ENCODE measurements at places on chromosomes 4 and X.

GRCh38 chr4:152109531-152110509 is 349.0 kb upstream of the GATB start:
- DNase-seq: no peak

DNA sequence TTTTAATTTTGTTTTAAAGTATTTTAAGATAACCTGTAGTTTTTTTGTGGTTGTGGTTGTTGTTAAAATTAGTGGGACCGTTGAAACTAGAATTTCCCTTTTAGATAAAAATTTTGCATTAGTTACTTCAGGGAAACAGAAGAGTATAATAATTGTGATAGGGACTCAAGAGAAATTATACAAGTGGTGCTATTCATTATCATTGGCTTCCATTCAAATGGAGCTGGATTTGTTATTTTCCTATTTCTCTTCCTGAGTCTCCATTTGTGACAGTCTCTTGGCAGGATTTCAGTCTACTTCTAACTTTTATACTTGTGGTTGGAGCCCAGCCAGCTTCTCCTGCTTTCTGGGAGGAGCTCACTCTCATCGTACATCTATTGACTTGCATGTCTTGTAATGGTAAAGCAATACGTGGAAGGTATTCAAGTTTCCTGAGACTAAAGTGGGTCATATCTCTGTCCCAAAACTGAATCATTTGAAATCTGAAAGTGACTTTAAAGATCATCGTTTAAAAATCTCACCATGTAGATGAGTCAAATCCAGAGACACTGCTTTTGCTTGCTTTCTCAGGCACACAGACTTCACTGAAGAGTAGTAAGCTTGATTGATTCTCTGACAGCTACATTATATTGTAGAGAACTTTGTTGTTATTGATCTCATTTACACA is 155.8 kb downstream of the RPA4 start:
- DNase-seq: peak; percentile 55

- no peak for DNase-seq
These were observed 2.4 kb downstream of the RAP2C start for GRCh38 chrX:132216806-132217202.

- no peak for DNase-seq
These were observed 53.1 kb downstream of the OCRL start for GRCh38 chrX:129593137-129593536.

GRCh38 chr4:17719106-17719505 is 62.3 kb downstream of the FAM184B start:
- DNase-seq: no peak

- DNase-seq: no peak
These were observed 175.6 kb upstream of the NRK start for GRCh38 chrX:105646592-105647372.

DNA sequence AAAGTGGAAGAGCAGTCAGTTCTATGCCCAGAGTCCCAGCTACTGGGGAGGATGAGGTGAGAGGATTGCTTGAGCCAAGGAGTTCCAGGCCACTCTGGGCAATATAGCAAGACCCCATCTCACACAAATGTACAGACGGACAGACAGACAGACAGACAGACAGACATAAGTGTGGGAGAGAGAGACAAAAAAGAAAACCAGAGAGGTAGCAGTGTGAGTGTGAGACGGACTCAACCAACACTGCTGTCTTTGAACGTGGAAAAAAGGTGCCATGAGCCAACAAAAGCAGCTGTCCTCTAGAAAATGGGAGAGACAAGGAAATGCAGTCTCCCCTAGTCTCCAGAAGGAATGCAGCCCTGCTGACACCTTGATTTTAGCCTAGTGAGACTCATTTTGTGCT is 18.2 kb upstream of the RPL34 start:
- DNase-seq: no peak

- DNase-seq: no peak
These were observed 168.6 kb downstream of the MAML3 start for GRCh38 chr4:139985401-139985800.

DNA sequence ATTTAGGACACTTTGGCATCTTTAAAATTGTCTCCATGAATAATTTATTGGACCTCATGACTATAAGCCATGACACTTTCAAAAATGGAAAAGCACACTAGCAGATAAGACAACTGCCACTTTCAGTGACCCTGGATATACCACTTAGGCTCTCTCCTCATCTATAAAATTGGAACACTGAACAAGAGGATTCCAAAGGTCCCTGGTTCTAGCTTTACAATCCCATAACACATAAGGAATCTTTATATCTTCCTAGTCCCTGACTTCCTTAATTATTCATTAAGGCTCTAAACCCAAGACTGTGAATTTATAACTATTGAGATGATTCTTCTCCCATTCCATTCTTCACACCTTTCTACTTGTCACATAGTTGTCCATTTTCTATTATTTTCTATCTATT is 190.2 kb downstream of the SCFD2 start:
- no peak for DNase-seq

GRCh38 chrX:117919755-117920154 is 196.9 kb downstream of the KLHL13 start:
- DNase-seq: no peak

DNA sequence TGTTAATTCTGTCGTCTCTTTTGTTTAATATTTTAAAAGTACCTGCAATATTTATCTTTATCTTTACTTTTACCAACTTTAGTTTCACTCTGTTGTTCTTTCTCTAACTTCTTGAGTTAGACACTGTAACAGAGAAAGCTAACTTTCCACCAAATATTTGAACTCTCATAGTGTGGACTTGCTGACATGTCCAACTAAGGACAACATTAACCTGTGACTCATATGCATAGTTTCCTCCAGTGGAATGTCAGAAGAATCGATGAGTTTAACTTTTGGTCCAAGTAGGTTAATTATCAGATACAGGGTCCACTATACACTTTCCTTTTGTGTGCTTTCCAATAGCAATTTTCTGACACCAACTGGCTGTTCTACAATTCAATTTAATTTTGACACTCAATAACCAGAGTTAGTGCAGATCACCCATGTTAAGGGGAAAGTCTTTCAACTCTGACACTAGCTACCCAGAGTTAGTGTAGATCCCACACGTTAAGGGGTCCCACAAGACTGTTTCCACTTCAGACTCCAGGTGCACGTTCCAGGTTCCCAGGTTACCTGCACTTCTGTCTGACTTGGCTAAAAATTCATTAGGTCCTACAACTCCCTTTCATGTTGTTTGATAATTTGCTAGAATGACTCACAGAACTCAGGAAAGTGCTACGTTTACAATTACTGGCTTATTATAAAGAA is 559.0 kb upstream of the AMOT start:
- no peak for DNase-seq

DNA sequence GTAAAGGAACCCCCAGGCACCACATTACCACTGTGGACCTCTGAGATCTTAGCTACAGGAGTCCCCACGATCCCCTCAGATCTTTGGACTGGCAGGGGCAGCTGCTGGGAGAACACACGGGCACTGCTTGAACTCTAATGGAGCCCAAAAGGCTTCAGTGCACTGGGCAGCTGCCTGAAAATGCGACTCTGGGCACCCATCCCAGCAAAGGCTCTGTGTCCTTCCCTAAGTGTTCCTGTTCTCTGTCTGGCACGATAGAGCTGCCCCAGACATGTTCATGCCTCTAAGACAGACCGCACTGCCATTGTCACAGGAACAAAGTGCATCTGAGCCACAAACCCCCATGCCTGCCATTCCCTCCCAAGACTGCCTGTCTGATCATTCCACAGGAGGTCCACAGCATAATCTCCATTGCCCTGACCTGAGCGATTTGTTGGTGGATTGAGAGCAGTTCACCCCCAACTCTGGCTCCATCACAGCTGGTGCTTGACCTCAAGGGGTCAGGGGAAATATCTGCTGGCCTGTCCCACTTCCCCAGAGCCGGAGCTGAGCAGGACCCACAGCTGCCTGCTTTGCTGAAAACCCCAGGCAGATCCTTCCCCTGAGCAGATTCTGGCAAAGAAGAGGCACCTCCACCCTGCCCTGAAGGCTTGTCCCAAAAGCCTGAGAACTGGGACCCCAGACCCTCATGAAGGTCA is 436.0 kb upstream of the INTU start:
- no peak for DNase-seq

- DNase-seq: no peak
These were observed 17.0 kb downstream of the PAQR3 start for GRCh38 chr4:78922207-78922606.

GRCh38 chr4:39062094-39062769 is at the start of gene KLHL5:
Gene KLHL5, plus strand, starts transcription at chr4:39062232. Its CDS starts 421 bp downstream, at chr4:39062653.
- no peak for DNase-seq

DNA sequence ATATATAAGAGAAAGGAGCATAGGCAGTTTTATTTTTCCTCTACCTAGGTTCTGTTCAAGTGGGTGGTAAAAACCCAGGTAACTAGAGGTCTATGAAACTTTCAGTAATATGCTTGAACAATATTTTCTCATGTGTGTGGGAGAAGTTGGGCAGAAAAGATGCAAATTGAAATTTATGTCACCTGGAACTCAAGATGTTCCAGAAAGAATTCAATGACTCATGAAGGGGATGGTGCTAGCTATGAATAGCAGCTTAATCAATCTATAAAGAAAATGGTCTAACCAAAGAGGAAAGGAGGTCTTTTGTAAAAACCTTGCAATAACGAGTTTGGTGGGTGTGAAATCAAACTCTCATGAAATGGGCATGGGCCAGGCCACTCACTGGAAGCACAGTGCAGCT is 263.8 kb downstream of the INPP4B start:
- no peak for DNase-seq

- no peak for DNase-seq
These were observed 48.4 kb downstream of the PTTG2 start for GRCh38 chr4:38008571-38009021.

- no peak for DNase-seq
These were observed 15.0 kb downstream of the SHISA3 start for GRCh38 chr4:42412251-42412650.

DNA sequence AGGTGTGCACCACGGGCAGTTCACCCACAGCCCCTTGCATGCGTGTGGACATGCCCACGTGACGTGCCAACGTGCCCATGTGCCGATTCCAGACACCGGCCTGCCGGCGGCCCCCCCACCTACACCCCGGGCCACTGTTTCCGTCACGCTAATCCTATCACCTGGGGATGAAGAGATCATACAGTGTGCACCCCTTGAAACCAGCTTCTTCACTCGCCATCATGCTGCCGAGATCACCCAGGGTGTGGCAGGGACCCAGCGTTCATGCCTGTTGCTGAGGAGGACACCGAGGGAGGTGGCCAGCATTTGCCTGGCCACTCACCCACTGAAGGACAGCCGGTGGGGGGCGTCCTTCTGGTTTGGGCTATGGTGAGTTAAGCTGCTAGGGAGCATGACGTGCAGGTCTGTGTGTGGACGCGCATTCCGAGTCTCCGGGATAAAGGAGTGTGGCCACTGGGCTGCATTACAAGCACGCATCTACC is 14.1 kb downstream of the CTBP1 start:
- DNase-seq: peak; percentile 70

DNA sequence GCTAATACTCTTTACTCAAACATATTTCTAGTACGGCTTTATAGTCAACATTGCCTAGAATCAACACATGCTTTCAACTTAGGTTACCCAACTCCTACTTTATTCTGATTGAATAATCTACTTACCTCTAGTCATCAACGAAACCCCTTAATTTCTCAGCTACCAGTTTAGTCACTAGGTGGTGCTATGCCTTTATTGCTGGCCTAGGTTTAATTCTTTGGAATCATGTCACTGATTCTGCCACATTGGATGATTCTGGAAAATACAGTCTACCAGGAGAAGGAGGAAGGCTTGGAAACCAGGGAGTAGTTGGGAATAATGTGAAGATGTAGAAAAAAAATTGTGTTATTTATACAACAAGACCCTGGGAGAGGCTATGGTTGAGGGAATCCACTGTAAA is 167.7 kb downstream of the DCAF12L2 start:
- no peak for DNase-seq

GRCh38 chr4:148141501-148141900 is 300.7 kb downstream of the NR3C2 start:
- no peak for DNase-seq

DNA sequence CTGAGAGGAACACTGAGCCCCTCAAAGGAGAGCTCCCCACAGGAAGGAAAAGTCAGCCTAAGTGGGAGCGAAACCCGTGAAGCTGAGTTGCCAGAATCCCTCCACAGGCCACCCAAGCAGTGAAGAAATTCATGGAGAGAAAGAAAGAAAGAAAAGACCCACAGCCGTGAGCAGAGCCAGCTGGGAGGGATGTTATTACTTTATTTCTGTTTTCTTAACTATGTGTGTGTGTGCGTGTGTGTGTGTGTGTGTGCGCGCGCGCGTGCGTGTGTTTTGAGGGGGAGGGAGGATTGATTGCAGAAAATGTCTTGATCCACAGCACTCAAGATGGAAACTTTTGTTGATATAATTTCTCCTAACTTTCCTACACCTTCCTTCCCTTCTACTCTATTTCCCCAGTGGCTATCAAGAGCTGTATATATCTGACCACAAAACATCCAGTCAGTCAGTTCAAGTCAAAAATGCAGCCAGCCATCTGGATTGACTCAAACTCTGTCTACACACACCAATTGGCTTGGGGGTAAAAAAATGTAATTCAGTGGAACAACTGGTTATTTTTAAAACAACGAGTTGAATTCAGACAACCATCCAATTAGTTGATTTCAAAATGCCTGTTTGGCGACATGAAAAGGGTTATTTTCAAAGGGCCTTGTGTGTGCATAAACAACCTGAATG is 13.8 kb upstream of the GPC3 start:
- DNase-seq: no peak
